ENCODE measurements at places on chromosomes 1 and 21.

DNA sequence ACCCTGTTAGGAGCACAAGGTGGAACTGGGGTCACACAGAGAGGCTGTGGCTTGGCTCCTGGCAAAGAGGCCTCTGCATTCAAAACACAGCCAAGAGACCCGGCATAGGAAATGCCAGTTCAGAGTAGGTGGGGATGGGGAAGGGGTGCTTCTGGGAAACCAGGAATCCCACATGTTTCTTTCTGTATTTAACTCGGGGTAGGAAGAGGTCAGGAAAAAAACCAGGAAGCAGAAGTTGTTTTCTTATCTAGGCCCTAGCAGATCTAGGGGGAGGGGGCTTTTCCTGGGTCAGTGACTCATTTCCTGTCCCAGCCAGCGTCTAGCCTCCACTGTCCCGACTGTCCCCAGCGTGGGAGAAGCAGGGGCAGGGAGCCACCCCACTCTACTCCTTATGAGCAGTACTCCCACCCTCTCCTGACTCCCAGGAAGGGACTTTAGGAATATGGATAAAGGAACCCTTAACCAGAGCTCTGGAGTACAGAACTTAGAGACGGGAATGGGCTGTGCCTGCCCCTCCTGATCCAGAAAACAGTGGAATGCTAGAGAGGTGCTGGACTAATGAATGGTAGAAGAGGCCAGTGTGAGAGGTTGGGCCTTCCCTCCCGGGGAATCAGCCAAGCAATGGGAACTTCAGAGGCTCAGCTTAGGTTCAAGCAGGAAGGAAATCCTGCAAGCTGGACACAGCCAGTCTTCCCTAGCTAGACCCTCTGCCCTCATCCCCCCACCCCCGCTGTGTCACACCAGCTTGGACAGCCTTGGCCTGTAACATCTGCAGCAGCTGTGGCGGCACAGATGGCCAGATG, 5.7 kb downstream of the FHL3 start:
- no peak for DNase-seq

GRCh38 chr1:81731989-81732388, 68.7 kb upstream of the ADGRL2 start:
- no peak for DNase-seq

GRCh38 chr1:233794863-233795262, 109.6 kb upstream of the SLC35F3 start:
- no peak for DNase-seq

DNA sequence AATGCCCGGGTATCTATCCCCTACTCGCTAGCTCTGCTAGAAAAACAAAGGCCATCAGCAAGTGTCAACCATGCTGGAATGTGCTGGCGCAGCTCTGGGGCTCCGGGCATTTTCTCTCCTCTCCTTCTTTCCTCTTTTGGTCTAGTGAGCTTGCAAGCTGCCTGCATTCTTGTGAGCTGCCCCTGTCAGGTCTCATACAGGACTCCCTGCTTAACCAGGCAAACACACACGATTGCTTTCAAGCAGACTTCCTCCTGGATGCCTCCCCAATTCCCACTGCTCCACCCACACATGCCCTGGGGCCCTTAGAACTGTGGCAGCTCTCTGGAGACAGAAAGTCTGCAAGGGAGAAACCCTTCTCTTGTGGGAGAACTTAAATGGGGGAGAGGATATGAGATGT, 35.7 kb upstream of the SUCO start:
- no peak for DNase-seq

DNA sequence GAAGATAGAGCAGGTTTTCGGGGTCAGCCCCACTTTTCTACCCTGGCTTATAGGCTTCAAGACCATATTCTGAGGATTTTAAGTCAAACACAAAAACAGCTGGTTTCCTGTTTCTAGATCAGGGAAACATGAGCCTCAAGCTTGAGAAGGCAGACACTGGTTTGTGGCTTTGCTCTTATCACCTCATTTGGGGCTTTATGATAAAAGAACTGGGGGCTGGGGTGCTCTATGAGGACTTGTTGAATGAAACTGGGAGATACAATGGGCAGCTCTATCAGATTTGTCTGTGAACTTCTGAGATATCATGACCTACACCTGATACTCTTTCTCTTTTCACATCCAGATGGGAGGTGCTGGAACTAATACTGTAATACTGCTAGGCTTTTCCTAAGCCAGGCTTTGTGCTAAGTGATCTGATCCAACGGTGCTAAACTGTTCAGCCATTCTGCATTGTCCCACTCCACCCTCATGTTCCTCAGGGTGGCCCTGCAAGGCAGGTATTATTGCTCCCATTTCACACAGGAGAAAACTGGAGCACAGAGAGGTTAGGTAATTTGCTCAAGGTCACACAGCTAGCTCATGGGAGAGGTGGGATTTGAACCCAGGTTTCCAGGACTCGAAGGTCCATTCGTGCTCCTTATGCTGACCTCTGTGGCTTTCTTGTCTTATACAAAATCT, 6.6 kb downstream of the AJAP1 start:
- no peak for DNase-seq

DNA sequence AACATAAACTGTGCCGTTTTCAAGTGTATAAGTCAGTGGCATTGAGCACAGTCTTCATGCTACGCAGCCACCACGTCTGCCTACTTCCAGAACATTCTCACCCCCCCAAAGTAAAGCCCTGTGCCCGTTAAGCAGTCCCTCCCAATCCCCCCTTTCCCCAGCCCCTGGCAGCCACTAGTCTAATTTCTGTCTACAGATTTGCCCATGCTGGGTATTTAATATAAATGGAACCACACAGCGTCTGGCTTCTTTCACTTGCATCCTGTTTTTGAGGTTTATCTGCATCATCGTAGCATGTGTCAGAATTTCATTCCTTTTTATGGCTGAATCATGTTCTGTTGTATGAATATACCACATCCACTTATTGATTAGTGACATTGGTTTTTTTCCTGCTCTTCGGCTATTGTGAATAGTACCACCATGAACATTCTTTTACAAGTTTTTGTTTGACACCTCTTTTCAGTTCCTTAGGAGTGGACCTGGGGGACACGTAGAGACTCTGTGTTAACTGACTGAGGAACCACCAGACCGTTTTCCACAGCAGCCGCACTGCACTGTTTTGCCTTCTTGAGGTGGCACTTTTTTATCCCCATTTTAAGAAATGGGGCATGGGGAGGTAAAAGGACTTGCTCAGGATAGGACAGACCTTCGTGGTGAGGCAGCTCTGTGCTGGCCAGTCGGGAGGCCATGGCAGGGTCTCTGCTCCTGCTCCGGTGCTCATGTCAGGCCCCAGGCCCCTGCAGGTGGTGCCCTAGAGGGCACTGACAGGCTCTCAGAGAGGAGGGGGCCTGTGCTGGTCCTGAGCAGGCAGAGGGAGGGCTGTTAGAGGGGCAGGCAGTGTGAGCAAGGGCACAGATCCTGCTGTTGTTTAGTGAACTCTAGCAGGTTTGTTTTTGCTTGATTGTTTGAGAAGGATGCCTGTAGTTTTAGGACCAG, 123.8 kb downstream of the PCBP3 start:
- DNase-seq, result no peak

GRCh38 chr1:233268389-233269022, 27.0 kb downstream of the PCNX2 start:
- DNase-seq, result no peak

GRCh38 chr1:18778437-18778836, 81.0 kb downstream of the TAS1R2 start:
- no peak for DNase-seq
